ENCODE measurements at places on chromosomes 1 and 21.

DNA sequence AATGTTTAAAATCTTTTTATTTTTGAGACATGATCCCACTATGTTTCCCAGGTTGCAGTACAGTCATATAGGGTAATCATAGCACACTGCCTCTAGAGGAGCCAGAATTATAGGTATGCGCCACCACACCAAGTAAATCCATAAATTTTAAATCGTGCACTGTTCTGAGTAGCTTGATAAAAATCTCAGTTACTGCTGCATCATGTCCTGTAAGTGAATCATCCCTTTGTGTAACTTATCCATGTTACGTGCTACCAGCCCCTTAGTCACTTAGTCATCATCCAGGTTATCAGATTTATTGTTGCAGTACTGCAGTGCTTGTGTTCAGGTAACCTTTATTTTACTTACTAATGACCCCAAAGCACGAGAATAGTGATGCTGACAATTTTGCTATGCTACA is 1770.9 kb downstream of the BRINP3 start:
- DNase-seq, result no peak

DNA sequence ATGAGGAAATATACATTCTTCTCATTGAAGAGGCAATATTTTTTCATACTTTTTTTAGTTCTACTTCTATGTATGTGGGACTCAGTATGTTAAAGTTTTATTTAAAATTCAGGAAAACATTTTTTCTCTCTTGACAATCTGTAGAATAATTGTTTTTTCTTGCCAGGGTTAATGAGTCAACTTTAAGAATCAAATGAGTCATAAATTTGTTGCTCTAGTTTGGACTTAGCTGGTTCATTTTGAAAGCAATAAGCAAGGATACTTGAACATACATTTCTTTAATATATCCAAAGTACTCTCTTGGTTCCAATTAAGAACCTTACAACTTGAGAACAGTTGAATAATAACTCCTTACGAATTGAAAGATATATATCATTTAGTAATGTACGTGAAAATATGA is 1145.3 kb upstream of the B3GALT2 start:
- DNase-seq, result no peak

DNA sequence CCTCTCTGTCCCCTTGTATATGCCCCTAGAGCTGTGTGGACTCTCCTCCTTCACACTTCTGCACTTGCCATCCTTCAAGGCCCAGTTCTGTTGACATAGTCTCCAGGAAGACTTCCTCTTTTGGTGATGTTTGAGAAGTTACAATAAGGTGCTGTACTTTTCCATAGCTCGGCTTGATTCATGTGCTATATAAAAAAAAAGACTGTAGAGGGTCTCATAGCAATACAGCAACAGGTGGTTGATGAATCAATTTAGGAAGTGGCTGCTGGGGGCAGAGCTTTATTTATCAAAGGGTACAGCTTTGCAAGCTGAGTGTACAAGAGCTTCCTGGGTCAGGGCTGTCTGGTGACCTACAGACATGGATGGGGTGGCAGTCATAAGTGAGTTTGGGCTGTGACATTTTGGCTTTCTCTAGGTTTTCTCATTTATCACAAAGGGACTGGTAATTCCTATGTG is 102.7 kb downstream of the RUNX1 start:
- DNase-seq, result no peak

- DNase-seq, result no peak
Measured at GRCh38 chr1:202632241-202632640, 78.0 kb downstream of the SYT2 start.

DNA sequence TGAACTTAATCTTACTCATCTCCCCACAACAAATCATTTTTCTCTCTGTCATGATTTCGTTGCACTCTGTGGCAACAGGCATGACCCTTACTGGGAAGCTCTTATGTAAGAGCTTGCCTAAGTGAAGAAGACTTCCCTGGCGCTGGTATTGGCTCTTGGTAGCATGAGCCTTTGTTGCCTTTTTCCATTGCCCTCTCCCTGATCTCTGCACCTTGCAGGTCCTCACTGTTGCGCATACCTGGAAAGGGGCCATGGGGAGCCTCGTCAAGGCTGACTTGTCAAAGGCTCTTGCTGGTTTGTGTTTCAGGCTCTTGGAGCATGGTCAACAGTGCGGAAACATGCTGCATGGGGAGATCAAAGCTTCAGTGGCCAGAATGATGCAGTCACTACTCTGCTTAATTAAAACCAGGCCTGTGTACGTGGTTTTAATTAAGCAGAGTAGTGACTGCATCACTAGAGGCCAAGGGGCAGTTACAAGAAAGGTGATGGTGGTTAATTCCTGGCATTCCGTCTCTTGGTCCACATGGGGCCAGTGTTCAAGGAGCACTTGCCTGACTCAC is 141.3 kb downstream of the SPATA46 start:
- no peak for DNase-seq

DNA sequence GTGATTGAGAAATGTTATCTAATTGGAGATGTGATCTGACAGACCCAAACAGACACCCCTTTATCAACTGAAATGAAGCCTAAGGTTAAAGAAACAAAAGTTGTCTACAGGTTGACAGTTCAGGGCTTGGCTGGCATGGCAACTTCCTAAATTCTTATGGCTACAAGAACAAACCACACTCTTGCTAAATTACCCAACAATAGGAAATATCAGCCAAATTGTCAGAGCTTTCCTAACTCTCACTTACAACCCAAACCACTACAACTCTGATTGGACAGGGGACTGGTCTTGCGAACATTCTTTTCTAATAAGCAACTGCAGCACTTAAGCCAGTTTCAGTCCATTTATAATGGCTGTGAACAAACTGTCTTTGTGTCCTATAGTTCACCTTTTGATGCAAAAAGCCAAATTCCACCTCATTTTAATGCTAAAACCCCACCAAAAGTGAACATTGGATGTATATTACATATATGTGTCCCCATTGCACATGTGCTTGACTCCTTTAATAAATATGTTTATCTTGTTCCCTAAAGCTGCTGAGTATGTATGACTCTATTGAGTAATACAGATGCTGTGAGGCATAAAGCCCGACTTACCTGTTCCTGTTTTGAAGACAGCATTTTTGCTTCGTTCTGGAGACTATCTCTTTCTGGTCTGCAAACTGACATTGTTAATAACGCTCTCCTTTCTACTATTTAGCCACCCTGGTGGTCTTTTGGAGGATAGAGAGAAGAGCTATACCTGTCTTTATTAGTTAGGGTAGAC is 101.3 kb upstream of the HMCN1 start:
- DNase-seq, result no peak

GRCh38 chr1:12469493-12469892 is 148.5 kb downstream of the DHRS3 start:
- DNase-seq, result no peak

DNA sequence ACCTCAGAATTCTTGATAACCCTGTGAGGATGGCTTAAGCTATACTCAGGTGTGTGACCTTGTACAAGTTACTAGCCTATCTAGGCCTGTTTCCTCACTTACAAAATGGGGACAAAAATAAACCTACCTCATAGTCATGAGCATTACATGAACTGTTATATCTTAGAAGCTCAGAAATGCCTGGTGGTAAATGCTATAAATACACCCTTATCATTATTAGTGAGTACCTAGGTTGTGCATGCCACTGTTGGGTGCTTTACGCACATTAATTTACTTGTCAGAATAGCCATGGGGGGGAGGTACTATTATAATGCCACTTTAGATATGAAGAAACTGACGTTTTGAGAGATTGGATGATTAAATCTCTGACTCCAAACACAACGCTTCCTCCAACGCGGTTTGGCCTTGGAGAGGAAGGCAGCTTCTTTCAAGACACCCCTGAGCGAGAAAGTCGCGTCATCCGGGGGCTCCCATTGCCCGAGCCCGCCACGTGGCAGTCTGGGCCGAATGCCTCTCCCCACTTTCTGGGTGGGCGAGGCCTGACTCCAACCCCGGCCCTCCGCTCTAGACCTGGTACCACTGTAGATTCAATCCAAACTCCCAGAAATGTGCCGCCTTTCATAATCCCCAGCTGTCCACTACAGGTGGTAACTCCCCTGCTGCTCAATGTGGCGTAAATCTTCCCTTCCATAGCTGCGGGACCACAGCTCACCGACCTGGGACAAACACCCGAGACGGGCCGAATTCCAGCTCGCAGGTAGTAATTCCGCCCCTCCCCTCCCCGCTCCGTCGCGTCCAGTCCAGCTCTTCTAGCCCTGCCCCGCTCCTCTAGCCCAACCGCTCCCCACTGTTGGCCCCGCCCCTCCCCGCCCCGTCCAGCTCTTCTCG is 771 bp upstream of the RAD54L start:
- DNase-seq, result peak; percentile 40

DNA sequence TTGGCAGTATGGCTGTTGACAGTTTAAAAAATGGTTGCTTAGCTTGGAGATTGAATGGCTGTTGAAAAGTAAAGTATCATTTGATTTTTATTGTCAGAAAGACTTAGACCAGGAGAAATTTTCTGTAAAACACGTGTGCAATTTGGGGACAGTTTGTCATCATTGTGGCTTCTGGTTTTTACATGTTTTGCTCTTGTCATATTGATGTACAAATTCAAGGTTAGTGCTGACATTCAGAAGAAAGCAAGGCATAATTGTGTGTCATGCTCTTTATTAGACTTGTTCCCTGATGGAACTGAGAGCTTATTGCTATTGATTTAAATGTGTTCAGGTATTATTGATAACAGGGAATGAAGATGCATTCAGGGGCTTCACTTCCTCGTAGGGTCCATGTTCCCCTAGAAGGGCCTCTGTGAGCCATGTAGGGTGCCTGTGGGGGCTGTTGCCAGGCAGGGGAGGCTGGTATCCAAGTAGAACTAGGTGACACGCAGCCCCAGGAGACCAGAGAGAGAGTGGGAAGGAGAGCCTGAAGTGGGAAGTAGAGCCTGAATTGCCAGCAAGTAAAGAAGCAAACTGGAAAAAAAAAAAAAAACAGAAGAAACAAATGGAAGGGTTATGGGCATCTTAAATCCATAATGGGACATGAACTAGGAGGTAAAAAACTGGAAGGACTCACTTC is 32.7 kb upstream of the PLXNA2 start:
- no peak for DNase-seq

DNA sequence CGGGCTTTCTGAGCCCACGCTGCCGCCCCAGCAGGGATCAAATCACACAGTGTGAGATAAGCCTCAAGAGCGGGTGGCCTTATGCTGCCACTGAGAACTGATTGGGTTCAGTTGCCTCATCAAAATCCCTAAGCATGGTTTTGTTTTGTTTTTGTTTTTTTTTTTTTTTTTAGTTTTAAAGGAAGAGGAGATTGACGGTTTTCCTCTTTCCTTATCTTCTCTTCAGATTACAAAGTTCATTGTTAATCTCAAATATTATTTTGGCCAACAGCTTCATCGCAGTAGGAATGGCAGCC is 651 bp downstream of the COA6 start:
- no peak for DNase-seq

GRCh38 chr21:33169359-33169758 is 60.4 kb upstream of the IFNAR2 start:
- DNase-seq, result no peak

DNA sequence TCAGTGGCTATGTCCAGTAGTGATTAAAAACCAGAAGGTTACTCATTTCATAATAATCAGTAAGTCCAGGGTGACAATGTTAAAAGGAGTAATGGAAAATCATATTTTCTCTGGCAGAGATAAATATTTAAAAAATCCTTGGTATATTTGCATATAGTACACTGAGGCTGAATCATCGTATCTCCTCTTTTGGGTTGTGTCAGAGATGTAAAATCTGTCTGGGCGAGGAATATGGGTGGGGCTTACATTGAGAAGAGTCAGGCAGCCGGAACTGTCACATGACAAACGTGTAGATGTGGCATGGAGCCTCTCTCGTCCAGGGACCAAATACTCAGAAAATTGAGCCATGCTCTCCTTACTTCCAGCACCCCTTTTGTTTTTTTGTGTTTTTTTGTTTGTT is 120.9 kb downstream of the FMN2 start:
- no peak for DNase-seq

- DNase-seq, result no peak
Measured at GRCh38 chr1:26890467-26890796, 349 bp upstream of the GPN2 start.

DNA sequence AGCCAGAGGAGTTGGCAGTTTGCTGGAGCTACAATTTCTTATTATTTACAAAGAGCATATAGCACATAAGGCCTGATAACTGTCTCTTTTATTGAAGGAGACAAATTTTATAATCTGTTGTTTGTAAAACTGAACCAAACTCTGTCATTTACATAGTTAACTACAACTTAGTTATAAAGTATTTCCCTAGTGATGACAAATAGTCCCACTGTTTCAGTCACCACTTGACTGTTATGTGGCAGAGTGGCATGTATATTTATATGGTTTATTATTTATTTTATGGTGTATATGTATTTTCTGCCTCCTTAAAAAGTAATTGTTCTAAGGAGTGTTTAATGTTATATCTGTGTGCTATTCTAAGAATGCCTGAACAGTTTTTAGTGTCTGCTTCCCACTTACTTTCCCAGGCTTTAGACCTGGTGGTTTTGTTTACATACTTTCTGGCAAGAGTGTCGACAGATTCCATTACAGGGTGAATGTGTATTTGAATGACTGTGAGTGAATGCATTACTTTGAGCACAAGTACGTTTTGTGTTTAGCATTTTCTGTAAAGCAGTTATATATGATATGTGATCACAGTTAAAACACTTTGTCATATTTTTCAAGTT is 10.0 kb downstream of the TSEN15 start:
- DNase-seq, result no peak

GRCh38 chr1:109218516-109218915 is 4.8 kb downstream of the SARS1 start:
- no peak for DNase-seq

Data from stimulated activated CD8-positive, alpha-beta memory T cell treated with anti-CD3 and anti-CD28 coated beads, Interleukin-4, amount 100 ng/mL, for 4 hours (primary cell).